Psoas muscle (tissue), 8 donors: ENCODE measurements at places on chromosomes 4 and X.

- DNase-seq, result no peak
These were observed 244.3 kb downstream of the ARHGAP10 start for GRCh38 chr4:147975933-147976928.

DNA sequence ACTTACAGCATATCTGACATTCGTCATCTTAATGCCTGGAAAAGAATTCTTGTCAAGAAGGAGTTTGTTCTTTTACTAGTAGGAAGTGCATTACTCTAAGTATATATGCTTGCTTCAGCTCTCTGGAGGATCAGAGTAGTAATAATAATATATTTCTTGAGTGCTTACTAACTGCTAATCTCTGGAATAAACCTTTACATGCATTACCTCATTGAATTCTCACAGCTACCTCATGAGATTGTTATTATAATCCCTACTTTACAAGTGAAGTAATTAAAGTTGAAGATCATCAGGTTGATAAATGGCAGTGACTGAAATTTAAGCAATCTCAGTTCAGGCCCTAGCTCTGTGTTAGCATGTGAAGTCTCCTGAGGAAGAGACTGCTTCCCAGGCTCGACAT, 115.0 kb upstream of the PDE5A start:
- DNase-seq, result no peak

DNA sequence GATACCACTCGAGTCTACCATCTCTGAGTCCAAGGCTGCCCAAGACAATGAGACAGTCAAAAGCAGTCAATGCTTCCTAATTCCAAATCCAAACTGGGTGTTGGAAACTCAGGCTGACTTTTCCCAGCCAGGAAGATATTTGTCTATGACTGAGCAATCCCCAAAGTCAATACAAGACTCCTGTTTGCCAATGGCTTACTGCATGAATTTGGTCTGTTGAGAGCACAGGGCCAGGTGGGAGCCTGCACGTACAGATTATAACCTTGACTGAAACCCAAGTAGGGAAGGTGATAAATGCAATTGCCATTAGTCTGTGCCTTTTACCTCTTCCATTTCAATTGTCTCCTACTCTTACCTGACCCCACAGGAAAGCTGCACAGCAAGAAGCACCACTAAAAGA, 72.6 kb upstream of the PPARGC1A start:
- no peak for DNase-seq

- DNase-seq, result no peak
These were observed 6.8 kb downstream of the STAP1 start for GRCh38 chr4:67565284-67565683.

DNA sequence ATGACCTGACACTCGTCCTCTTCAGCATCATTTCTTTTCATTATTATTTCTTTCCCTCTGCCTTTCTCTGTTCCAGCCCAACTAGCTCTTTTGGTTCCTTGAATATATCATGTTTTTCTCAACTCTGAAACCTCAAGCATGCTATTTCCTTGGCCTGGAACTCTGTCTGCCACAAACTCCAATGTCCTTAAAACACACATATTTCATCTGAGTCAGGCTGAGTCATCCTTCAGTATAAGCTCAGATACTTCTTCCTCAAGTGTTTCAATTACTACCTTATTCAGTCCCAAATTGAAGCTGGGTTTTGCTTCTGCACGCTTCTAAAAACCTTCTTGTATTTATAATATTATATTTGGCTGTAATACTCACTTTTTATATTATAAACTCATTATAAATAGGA, 424.2 kb downstream of the PDGFC start:
- DNase-seq, result no peak
